Inflammatory macrophage treated with lipopolysaccharide for 4 hours (primary cell): ENCODE measurements at places on chromosomes 16 and 17.
A peak's percentile ranks its signal among the peaks of the same experiment; 100 is the strongest.

DNA sequence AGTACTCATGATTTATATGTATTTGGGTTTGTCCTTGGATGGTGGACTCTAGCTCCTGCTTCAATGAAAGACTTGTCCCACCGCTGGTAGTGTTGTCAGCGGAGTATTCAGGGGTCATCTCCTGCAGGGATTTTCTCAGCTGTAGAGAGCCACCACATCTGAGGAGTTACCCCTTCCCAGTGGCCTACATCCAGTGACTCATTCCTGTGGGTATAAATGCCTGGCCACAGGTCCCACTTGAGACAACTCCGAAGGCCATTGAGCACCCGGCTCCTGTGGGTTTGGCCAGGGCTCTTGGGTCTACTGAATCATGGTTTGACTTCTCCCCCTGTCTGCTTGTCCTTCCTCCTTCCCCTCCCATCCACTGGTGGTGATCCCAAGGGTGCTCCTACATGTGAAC is 34.6 kb upstream of the WSB1 start:
- no peak for DNase-seq

DNA sequence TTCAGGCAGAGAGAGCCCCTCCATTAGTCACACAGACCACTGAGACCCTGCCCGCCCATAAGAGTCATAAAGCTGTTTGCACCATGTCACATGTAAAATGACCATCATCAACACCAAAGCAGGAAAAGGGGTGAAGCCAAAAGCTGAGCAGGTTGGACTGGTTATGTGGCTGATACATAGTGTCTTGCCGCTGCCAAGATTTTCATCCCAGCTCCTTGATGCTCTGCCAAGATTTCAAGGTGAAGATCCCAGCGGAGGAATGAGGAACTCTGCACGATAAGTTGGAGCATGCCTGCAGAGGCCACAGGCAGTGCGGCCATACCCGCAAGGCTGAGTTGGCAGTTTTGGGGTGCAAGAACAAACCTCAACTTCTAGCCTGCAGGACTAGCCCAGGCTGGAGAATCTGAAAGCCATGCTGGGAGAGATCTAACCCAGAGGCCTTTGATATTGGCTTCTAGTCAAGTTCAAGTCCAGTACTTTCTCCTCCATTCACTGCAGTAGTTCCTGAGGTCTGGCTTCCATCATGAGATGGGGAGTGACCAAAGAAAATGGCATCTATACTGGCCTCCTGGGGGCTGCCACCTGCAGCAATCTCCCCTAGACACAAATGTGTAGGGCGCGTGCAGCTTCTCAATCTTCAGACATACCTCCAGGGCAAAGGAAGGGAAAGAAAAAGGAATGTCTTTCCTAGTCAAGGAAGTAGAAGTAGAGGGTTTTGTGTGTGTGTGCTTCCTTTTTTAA is 79.7 kb upstream of the NOL11 start:
- no peak for DNase-seq

DNA sequence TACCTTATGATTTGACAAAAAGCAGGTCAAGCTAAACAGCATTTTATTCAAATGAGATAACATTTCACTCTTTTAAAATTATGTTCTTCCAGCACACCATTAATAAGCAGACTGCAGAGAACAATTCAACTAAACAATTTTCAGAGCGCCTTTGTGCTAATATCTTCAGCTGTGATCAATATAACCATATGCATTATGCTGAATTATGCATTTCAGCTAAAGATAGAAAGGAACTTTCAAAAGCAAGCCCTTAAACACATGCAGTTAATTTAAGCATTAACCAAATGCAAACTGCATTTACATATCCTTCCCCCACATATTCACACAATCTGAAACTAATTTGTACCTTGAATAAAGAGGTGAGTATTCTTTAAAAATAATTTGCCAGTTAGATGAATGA is 41.6 kb downstream of the RPGRIP1L start:
- no peak for DNase-seq

- DNase-seq: peak; percentile 89
Observed at GRCh38 chr16:10738231-10739077, 5.2 kb upstream of the NUBP1 start.

DNA sequence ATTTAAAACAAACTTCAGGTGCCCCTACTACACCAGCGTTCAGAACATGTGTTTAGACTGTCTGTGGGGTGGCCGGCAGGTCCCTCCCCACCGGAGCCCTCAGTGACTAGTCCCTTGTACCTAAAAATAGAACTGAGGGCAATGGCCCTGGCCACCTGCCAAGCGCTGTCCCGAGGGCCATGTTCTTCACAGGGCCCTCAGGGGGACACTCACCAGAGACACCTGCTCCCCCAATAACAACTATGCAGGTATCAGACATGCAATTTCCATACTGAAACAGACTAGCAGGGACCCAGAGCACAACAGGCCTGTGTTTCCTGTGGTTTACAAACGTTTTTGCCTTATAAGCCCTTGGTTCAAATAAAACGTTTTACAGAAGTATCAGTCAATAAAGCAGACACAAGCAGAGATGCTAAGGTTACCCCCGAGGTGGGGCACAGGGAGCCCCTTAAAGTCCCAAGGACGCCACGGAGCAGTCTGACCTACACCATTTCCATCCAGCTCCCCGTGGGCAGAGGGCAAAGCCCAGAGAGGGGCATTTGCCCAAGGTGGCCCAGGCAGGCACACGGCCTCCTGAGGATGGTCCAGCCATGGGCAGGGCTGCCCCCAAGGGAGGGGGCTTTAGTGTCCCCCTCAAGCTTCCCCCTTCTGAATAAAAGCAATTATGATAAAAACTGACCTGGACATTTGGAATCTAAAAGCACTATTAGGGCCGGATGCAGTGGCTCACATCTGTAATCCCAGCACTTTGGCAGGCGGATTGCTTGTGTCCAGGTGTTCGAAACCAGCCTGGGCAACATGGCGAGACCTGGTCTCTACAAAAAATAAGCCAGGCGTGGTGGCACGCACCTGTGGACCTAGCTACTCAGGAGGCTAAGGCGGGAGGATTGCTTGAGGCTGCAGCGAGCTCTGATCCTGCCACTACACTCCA is 896 bp upstream of the MYLK3 start:
- DNase-seq: no peak

- peak; percentile 37 for DNase-seq
Observed at GRCh38 chr17:142102-142661, 4.8 kb downstream of the SCGB1C2 start.
